ENCODE measurements at places on chromosomes 6 and 20.

DNA sequence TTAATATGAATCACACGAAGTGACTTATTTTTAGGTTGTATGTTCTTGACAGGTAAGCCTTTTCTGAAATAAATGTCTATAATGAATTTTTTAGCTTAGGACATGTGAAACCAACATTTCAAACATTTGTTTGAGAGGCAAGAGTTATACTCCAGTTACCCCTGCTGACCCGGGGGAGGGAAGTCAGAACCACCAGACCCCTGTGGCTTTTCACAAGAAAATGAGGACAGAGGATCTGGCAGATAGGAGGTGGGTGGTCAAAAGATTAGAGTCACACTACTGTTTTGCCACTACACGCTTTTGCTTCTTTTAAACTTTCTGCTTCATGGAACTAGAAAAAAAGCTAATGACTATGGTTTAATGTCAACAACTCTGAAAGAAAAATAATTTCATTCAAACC is 27.5 kb upstream of the ADGRF4 start:
- DNase-seq: no peak

DNA sequence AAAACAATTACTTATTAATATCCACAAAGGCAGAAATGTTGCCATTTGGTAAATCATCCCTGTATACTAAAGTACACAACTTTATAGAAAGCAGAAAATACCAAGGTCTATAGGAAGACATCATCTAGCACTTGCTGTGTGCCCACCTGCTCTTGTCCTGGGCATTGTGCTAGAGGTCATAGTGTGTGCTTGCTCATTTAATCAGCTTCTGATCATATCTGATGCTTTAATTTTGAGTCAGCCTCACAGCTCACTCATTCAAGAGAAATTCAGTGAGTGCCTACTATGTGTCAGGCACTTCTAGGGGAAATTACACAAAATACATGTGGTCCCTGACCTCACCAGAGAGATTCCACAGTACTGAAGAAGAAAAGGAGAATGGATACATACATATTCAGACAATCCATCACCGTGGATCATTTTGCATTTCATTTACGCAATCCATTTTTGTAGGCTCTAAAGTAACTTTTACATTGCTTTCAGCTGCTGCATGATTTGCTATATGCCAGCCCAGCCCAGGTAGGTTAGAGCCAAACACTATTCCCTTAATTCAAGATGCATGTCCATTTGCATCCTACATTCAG is 167.9 kb upstream of the MCHR2 start:
- DNase-seq: no peak

DNA sequence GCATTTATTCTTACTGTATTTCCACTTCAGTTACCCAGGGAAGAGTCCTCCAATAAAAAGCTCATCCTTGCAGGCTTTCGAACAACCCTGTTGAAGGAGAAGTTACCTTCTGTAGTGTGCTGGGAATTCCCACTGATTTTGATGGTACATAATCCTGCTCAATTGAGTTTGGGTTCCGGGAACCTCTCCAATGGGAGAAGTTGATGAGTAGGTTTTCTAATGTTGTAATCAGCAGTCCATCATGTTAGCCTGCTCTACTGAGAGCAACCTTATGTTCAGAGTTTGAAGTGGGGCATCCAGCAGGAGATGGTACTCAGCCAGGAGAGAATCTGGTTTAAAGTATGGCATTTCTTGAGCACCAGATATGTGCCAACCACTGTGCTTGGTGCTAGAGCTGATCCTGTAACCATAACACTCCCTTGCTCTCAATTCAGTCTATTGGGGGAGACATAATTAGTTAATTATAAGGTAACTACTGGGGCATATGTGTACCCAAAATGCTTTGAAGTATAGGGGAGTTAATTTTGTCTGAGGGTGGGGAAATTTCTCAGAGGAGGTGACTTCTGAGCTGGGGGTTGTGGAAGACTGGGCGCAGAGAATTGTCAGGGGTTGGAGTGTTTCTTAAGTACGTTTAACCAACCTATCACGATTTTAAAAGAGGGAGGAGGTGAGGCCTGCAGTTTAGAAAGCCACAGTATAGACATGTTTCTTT is 2.1 kb downstream of the TOP1 start:
- no peak for DNase-seq

- DNase-seq: no peak
Measured at GRCh38 chr20:62888406-62888805, 26.8 kb upstream of the TCFL5 start.

- DNase-seq: no peak
Measured at GRCh38 chr20:26214991-26215390, 518.3 kb upstream of the ZNF337 start.
